NCI-H2081 treated with DMSO at 0.1 percent for 48 hours (cell line): ENCODE measurements at places on chromosomes 13 and 19.
A peak's percentile ranks its signal among the peaks of the same experiment; 100 is the strongest.

GRCh38 chr19:2149980-2150793 lies 1.2 kb downstream of the AP3D1 start:
- DNase-seq: no peak

DNA sequence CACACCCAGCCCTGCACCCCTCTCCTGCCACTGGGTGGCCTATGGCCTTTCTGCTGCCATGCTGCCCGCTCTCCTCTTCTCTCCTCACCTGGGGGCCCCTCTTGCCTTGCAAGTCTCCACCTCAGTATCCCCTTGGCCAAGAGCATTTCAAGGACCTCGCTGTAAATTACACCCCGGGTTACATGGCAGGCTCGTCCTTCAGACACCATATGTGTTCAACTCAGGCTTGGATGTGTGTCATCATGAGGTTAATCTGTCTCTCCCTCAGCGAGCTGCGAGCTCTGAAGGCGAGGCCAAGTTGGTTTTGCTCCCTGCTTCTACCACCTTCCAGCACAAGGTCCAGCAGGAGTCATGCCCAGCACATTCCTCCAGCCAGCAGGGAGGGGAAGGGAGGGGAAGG lies 74.8 kb upstream of the TM9SF2 start:
- no peak for DNase-seq

GRCh38 chr13:89571676-89572075 lies 1775.8 kb upstream of the MIR17HG start:
- no peak for DNase-seq

GRCh38 chr19:28027116-28027515 lies 1185.8 kb downstream of the UQCRFS1 start:
- no peak for DNase-seq

GRCh38 chr19:40800339-40800996 lies 1.5 kb downstream of the EGLN2 start:
- no peak for DNase-seq

GRCh38 chr19:4580021-4580901 lies 20.8 kb upstream of the SEMA6B start:
- no peak for DNase-seq

- no peak for DNase-seq
Observed at GRCh38 chr19:49809160-49809940, 3.7 kb downstream of the FUZ start.

DNA sequence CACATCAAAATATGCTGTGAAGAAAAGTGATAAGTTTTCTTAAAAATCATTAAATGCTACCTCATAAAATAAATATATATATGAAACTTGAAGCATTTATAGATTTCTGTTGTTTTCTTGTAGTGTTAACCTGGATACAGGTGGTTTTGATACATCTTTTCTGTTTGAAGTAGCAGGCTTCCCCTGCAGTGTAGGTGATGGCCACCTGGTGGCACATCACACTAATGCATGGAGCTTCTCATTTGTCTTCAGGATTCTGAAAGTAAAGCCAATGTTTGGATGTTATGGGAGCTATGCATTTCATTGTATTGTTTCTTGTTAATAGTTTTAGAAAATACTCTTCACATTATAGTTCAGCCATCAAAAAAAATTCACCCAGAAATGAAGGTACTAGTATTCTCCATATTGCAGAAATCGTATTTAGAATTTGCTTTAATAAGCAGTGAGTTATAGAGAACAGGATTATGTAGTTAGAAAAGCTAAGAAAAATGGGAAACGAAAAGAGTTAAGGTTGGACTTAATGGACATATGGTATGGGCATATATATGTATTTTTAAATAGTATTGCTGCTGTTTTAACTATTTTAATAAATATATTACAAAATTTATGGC lies 18.7 kb downstream of the GPR180 start:
- no peak for DNase-seq

- no peak for DNase-seq
Observed at GRCh38 chr13:92362717-92363116, 863.9 kb upstream of the GPC6 start.

- no peak for DNase-seq
Observed at GRCh38 chr13:35502456-35502855, 26.0 kb upstream of the MAB21L1 start.

- no peak for DNase-seq
Observed at GRCh38 chr13:95546919-95547318, 5.6 kb upstream of the CLDN10 start.

- no peak for DNase-seq
Observed at GRCh38 chr13:109199280-109199679, 569.9 kb downstream of the MYO16 start.

DNA sequence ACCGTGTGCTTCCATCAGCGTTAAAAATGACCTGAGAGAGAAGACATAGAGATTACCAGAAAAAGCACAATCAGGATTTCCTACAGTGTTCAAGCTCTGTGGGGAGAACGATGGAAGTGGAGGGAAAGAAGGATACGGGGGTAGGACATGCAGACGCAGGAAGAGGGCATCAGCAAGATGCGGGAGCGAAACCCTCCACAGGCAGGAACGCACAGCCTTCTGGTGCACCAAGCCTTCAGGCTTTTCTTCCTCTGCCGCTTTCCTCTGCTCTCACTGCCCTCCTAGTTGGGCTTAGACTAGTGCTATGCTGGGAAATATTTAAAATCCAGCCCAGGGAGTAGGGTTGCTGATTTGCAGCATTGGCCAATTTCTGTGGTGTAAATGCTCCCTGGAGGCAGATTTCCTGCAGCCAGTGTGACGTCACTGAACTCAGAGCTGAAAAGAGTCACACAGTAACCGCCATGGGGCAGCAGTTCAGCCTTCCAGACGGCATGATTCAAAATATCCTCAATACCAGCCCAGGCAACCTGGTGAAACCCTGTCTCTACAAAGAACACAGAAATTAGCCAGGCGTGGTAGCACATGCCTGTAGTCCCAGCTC lies 205.1 kb upstream of the SOX1 start:
- DNase-seq: no peak

GRCh38 chr13:77999746-78000145 lies 81.1 kb upstream of the EDNRB start:
- no peak for DNase-seq

- no peak for DNase-seq
Observed at GRCh38 chr13:101092985-101093384, 323.3 kb downstream of the NALCN start.

GRCh38 chr19:28730791-28731512 lies 482.0 kb downstream of the UQCRFS1 start:
- no peak for DNase-seq

- DNase-seq: no peak
Observed at GRCh38 chr19:34692549-34692948, 15.1 kb downstream of the ZNF302 start.

DNA sequence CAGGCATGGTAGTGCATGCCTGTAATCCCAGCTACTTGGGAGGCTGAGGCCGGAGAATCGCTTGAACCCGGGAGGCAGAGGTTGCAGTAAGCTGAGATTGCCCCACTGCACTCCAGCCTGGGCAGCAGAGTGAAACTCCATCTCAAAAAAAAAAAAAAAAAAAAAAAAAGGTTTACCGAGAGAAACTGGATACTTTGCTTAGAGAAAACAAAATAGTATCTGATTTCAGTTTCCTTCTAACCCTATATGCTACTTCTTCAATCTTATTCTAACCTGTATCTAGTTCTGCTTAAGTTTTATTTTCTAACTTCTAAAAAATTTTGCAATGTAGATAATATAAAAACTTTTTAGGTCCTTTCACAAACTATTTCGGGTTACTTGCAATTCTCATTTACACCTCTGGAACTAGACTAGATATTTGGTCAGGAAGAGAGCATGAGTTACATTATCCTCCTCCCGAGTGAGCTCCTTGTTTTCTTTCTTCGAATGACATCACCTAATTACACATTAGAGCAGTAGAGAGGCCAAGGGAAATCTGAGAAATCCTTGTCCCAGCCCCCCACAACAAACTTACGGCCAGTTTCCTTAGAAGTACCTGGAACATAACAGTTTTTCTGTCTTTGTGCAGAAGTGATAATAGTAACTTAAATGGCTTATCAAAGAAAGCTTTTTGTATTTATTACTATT lies 128.9 kb downstream of the B3GLCT start:
- no peak for DNase-seq

DNA sequence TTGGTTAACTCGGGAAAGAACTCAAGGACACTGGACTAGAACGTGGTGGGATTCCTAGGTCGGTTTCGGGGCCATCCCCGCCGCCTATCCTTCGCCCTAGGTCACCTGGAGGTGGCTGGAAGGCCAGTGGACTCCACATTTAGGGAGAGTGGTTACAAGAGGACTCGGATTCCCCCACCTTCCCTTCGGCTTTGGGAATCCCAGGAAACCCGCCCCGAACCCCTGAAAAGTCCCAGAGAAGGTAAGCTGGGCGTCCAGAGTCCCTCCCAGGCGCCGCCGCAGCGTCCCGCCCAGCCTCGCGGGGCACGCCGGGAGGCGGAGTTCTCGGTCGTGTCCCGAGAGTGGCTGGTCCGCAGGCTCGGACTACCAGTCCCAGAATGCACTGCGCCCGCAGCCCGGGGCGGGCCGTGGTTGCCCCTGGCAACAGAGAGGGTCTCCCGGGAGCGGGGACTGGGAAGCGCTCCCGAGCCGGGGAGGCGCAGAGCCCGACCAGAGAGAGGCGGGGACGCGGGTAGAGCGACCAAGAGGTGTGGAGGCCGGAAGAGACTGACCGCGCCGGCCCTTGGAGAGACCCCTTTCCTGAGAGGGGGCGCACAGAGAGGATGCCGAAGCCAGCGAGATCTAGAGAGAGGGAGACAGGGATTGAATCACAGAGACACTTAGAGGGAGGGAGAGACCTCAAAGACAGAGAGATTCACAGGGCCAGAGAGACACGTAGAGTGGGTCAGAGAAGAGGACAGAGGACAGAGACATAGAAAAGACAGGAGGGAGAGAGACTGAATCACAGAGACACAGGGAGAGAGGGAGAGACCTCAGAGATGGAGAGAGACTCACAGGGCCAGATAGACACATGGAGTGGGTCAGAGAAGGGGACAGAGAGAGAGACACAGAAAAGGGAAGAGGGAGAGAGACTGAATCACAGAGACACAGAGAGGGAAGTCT lies 2.6 kb upstream of the PRKCG start:
- DNase-seq: no peak

DNA sequence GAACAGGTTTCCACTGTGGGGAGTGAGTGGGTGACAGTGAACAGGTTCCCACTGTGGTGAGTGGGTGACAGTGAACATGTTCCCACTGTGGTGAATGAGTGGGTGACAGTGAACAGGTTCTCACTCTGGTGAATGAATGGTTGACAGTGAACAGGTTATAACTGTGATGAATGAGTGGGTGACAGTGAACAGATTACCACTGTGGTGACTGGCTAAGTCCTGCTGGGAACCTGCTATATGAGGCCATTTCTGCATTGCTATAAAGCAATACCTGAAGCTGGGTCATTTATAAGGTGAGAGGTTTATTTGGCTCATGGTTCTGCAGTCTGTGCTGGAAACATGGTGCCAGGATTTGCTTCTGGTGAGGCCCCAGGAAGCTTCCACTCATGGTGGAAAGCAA lies 637.1 kb downstream of the UQCRFS1 start:
- DNase-seq: no peak

GRCh38 chr19:39874404-39874803 lies 28.2 kb upstream of the FBL start:
- no peak for DNase-seq

DNA sequence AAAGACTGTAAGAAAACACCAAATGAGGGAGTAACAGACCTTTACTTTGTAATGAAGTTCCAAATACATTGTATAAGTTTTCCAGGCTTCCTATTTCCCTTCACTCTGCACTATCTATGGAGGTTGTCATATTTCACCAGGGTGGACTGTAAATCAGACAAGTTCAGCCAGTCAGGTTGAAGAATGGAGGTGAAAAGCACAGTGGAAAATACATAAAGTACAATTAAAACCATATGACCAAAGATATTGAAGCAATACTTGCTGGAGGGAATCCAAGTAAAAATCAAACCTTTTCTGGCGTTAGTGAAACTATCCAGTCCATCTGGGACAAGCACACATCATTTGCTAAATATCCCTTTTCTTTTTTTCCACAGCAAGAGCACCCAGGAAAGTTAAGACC lies 3.2 kb downstream of the LHFPL6 start:
- DNase-seq: no peak

DNA sequence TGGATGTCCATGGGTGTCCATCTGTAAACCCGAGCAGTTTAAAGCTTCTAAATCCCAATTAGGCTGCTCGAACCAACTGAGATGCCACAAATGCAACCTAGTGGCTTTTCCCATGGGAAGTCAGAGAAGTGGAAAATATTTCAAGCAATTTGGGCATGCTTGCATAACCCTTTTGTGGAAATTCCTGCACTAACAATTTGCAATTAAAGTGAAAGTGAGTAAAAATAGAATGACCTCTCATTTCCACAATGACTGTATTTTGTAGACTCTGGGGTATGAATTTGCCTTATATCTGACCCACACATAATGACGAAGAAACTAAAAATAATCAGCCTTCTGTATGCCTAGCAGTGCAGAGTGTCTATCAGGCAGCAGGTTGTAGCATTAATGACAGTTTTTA lies 91.8 kb upstream of the TSC22D1 start:
- no peak for DNase-seq

GRCh38 chr13:80276371-80277289 lies 64.3 kb downstream of the SPRY2 start:
- DNase-seq: peak; percentile 30

DNA sequence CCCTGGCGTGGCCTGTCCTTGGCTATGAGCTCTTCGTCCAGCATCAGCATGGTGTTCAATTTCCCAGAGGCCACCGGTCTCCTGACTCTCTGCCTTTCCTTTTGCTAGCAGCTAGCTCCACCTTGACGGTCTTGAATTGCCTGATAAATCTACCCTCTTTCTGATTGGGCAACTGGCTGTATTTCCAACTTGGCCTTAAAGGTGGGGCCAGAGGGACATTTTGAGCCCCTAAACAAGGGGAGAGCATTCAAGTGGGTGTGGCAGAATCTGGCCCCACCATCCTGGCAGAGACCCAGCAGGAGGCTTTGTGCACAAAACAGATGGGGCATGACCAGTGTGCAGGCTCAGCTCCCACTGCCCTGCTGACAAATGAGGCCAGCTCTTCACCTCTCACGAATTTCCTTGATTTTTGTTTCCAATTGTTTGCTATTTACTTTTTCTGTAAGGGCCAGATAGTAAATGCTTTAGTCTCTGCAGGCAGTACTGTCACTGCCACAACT lies 148.9 kb upstream of the VSTM2B start:
- no peak for DNase-seq

- DNase-seq: no peak
Observed at GRCh38 chr19:4516199-4516938, 1.9 kb downstream of the PLIN4 start.

DNA sequence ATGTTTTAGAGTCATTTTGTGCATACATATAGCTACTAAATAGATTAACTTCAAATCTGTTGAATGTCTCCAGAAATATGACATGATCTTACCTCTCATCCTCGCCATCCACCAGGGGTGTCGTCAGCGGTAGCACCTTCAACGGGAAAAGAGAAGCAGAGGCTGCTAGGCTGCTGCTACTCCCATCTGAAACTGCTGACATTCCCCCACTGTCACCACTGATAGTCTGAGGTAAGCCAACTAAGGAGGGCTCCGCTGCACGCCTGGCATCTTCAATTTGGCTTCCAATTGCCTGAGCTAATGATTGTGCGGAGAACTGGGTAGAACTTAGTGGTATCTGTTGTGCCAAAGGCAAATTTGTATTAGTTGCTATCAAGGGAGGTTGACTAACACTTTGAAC lies 3.1 kb downstream of the TSC22D1 start:
- no peak for DNase-seq

- no peak for DNase-seq
Observed at GRCh38 chr13:111614009-111614408, 293.6 kb downstream of the TEX29 start.

GRCh38 chr19:1354970-1355567 lies 28.6 kb upstream of the NDUFS7 start:
- no peak for DNase-seq
